Activated CD4-positive, alpha-beta T cell treated with anti-CD3 and anti-CD28 coated beads, Interleukin-2, amount 50 U/mL, for 16 hours (primary cell): ENCODE measurements at places on chromosomes 4 and X.

DNA sequence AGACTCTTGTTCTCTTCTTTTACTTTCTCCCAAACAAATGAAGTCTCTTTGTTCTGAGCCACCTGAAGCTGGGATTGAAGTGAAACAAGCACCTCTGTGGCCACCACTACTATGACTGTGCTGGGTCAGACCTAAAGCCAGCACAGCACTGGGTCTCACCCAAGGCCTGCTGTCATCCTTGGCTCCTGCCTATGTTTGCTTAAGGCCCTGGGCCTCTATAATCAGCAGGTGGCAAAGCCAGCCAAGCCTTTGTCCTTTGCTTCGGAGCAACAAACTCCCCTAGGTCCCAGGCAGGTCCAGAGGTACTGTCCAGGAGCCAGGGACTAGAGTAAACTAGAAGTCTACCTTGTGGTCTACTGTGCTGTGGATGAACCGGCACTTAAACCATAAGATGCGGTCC is 220.6 kb upstream of the ARSJ start:
- DNase-seq = no peak

DNA sequence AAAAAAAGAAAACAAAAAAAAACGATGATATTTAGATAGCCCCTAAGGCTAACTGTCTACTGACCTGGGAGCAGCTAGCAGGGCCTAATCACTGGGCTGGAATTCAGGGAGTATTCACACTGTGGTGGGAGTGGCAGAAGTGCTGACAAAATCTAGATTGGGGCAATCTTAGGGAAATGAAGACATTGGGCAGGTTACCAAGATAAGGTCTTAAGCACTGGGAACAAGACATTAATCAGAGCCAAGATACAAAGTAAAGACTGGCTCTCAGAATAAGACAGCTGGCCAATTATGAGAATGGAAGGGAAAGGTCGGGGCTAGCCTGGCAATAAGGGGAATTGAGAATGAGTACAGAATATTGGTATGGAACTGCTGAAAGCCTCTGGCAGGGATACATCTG is 100.2 kb upstream of the GRIA3 start:
- no peak for DNase-seq

- DNase-seq = no peak
Observed at GRCh38 chrX:8036914-8037313, 109.7 kb upstream of the PNPLA4 start.

- no peak for DNase-seq
Observed at GRCh38 chr4:101284546-101284945, 62.8 kb downstream of the PPP3CA start.

DNA sequence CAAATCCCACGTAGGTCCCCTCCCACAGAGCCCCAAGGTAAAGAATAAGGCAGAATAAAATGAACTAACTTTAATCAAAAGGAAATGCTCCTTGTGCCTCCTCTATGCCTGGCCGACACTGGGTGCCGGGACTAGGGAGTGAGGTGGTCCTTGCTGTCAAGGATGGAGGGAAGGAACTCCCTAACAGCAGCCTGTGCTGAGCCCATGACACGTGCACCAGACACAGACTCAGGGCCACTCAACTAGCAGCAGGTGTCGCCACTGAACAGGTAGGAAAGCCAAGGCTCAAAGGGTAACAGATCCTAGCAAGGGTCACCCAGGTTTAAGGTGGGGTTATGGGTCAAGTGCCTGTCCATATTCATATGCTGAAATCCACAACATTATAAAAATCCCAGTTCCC is 29.2 kb downstream of the MSX1 start:
- no peak for DNase-seq

- no peak for DNase-seq
Observed at GRCh38 chr4:178970433-178971140, 1528.3 kb upstream of the AGA start.

DNA sequence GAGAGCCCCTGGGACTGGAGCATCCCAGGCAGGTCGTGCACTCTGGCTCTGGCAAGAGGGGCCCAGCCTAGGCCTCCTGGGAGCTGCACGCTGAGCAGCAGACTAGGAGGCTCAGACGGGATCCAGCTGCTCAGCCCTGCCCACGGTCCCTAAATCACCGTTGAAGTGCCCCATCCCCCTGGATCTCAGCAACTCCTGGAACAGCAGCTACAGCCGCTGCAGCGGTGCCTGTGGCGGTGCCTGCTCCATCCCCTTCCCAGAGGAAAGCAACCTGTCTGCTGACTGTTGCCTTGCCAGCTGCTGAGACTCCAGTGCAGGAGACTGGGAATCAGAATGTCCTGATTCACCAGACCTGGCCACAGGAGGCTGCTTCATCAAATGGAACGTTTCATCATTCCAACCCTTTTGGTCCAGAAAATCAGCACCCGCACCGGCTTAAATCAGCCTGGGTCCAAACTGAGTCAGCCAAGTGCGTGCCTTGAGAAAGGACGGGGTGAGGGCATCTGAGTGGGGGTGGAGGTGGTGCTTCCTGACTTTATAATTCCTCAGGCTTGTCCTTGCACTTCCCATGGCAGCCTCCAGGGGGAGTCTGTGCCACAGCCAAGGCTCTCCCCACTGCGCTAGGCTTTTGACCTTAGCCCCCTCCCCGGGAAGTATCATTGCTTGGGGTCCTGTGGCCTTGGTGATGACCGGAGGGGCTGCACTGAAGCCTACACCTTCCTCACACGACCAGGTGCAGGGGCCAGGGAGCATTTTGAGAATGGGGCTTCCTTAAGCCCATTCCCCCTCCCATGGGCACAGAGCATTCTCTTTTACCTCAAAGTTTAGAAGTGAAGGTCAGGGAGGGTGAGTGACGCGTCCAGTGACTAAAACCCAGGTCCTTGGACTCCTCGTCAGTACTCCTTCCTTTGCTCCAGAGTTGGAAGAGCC is 6.5 kb downstream of the ZNF185 start:
- DNase-seq = peak; percentile 44

- no peak for DNase-seq
Observed at GRCh38 chrX:46757593-46757992, 1.3 kb downstream of the SLC9A7 start.

- DNase-seq = no peak
Observed at GRCh38 chr4:180203349-180203748, 2039.9 kb upstream of the TENM3 start.

DNA sequence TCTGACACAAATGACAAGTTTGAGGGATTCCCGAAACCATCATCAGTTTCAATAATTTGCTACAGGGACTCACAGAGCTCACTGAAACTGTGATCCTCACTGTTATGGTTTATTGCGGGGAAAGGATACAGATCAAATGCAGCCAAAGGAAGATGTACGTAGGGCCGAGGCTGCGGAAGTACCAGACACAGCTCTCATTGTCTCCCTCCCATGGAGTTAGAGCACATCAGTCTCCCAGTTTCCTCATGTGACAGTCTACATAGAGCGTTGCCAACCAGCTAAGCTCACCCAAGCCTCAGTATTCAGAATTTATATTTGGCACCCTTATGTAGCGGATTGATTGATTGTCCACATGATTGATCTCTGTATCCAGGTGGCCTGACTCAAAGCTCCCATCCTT is 137.8 kb upstream of the TENM3 start:
- DNase-seq = no peak

DNA sequence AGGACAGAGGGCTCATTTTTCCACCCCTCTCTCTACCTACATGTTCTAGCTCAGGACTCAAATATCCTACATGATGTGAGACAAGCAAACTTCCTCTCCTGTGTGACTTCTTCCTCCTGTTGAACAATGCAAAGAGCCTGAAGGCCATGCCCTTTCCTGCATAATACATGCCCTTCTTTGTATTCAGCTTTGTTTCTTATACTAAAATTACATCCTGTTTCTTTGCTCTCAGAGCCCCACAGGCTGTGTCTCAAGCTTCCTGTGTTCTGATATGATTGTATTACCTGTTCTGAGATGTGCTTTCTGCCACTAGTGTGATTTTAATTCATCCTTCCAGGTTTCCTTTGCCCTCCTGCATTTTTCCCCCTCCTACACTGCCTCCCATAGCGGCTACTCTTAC is 166.4 kb upstream of the AFF2 start:
- peak; percentile 15 for DNase-seq

DNA sequence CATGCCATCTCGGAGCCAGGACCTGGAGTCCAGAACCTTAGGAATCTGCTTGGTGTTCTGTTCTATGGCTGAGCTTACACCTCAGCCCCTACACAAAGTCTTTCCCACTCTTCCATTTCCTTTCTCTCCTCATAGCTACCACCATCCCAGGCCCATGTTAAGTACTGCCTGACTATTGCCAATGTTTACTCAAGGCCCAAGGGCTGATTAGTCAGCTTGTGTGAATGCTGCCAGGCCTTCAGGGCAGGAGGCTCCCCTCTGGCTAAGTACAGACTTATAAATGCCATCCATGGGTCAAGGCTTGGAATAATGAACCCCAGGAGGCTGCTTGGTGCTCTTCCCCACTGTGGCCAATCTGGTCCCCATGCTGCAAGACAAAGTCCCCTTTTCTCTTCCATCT is 411.6 kb upstream of the MAGEB18 start:
- no peak for DNase-seq

GRCh38 chrX:97306771-97307470 is 423.2 kb downstream of the RPA4 start:
- DNase-seq = no peak

DNA sequence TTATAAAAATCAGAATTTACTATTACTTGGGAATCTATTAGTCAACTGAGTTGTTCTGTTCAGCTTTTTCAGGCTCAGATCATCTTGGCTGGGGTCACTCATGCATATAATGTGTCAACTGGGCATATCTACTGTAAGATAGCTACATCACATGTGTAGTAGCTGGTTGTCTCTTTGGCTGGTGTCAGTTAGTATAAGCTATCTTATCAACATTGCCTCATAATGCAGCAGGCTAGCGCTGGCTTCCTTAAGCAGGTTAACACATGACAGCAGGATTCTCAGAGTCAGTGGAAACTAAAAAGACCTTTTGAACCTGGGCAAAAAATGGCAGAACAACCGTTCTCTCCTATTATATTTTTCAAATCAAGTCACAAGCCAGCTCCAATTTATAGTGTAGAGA is 378.3 kb upstream of the PCDH10 start:
- DNase-seq = no peak

GRCh38 chrX:136146614-136147314 is 569 bp upstream of the FHL1 start:
- DNase-seq = peak; percentile 8
